ENCODE measurements at places on chromosomes 7 and 10. TPM values are rescaled to one million over a fixed set of nuclear protein-coding genes. Genes with fewer than 3 reads are reported as not detected.
A peak's percentile ranks its signal among the peaks of the same experiment; 100 is the strongest.

Gene AGBL3
- 3.4 TPM for total RNA-seq

Gene TMEM178B
- not detected for total RNA-seq

GRCh38 chr7:84113906-84114850 is 80.4 kb downstream of the SEMA3A start:
- DNase-seq = peak; percentile 79

GRCh38 chr10:10528563-10528910 is 489.1 kb upstream of the CELF2 start:
- no peak for DNase-seq

DNA sequence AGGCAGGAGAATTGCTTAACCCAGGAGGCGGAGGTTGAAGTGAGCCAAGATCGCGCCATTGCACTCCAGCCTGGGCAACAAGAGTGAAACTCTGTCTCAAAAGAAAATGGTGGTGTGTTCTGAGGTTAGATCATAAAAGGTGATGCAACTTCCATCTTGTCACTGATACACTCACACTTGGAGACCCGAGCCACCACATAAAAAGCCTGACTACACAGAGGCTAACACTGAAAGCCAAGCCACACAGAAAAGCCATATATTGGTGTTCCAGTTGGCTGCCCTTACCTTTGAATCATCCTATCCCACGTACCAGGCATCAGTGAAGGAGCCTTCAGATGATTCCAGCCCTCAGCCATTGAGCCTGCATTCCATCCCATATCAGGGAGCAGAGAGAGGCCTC is 4.0 kb downstream of the MORN4 start:
- no peak for DNase-seq

Measured in endothelial cell of umbilical vein (primary cell).